Karpas-422 (cell line): ENCODE measurements at places on chromosomes 5 and 9.

DNA sequence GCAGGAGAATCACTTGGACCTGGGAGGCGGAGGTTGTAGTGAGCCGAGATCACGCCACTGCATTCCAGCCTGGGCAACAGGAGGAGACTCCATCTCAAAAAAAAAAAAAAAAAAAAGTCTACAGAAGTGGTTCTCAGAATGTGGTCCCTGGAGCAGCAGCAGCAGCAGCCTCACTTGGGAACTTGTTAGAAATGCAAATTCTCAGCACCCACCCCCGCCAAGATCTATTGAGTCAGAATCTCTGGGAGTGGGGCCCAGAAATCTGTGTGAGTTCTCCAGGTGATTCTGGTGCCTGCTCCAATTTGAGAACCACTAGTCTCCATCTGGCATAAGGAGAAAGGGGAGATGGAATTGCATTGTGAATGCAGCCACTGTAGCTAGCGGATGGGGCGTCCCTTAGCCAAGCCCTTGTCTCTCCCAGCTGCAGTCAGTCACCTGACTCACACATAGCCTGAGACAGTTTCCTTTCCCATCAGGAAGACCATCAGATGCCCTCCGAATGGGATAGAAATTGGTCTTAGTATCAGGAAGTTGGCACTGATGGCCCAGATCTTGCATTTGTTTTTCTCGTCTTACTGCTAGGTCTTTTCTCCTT, 12.2 kb upstream of the PTCH1 start:
- DNase-seq = no peak

DNA sequence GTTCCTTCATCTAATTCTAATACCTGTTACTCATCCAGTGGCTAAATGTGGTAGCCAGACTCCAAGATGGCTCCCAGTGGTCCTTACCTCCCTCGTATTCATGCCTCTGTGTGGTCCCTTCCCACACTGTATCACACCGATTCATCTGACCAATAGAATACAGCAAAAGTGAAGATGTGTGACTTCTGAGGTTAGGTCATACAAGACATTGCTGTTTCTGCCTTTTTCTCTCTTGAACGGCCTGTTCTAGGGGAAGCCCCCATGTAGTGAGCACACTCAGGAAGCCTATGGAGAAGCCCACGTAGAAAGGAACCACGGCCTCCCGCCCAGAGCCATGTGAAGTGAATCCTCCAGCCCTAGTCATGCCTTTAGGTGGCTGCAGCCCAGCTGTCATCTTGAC, 9.4 kb upstream of the C5 start:
- DNase-seq = no peak

GRCh38 chr9:134318941-134319305, 7.3 kb upstream of the RXRA start:
- no peak for DNase-seq

GRCh38 chr9:103522409-103522808, 527.3 kb downstream of the CYLC2 start:
- DNase-seq = no peak

DNA sequence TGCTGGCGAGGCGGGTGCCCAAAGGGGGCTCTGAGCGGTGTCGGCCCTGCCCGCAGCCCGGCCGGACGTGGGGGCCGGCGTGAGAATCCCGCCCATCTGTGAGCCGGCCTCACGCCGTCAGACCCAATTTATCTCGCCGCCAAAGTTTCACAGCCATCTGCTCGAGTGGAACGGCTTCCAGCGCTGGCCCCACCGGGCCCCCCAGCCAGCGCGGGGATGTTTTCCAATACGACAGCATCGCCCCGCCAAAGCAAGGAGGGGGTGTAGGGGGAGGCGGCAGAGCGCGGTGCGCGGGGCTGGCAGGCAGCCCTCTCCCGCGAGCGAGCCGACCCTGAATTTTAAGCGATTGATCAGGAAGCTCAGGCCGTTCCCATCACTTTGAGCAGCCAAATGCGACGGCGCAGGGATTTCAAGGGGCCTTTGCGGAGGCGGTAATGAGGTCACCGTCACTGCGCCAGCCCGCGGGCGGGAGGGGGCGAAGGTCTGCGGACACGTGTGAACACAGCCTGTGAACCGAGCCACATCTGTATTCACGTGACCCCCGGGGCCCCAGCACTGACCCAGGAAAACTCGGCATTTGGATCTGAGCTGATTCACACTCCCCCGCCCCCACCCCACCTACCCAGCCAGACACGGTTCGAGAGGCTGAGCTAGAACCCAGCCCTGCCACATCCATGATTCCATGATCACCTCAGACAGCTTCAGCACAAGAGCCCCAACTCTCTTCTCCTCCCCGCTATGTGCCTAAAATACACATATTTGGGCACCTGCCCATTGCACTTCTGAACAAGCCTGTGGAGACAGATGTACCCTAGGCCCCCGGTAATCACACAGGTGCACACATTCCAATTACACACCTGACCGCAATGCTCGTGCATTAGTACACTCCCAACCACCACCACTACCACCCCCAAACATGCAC, 47.8 kb upstream of the PSD2 start:
- DNase-seq = no peak

- peak; percentile 82 for DNase-seq
Observed at GRCh38 chr9:136791516-136792276, 552 bp downstream of the TMEM141 start.

DNA sequence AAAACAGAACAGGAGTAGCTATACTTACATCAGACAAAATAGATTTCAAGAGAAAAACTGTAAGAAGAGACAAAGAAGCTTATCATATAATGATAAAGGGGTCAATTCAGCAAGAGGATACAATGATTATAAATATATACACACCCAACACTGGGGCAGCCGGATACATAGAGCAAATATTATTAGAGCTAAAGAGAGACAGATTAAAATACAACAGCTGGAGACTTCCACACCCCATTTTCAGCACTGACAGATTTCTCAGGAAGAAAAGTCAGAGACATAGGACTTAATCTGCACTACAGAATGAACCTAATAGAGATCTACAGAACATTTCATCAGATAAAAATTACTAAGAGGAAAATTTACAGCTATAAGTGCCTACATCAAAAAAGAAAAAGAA, 35.7 kb downstream of the OXCT1 start:
- no peak for DNase-seq
